IPS-NIHi11 (cell line): ENCODE measurements at places on chromosomes 5 and 9.

GRCh38 chr9:69221036-69221435, 47.0 kb downstream of the TJP2 start:
- DNase-seq, result no peak

- DNase-seq, result no peak
Observed at GRCh38 chr5:36683821-36684434, 77.5 kb downstream of the SLC1A3 start.

- DNase-seq, result peak; percentile 8
Observed at GRCh38 chr5:102850503-102850902, 95.4 kb downstream of the PAM start.

DNA sequence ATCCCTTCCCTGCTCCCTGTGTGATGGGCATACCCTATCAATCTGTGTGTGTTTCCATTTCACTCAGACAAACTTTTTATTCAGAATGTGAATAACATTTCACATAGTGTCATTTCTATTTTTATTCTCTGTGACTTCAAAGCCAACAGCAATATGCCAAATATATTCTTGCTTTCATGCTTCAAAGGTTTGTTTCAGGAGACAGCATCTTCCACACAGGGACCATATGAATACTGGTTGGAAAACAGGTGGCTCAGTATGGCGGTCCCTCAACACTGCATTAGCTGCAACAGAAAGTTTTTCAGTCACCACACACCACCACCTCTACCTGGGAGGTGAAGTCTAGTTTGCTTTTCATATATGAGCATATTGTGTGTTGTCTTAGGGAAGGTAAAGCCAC, 111.0 kb upstream of the PTPN3 start:
- DNase-seq, result no peak

DNA sequence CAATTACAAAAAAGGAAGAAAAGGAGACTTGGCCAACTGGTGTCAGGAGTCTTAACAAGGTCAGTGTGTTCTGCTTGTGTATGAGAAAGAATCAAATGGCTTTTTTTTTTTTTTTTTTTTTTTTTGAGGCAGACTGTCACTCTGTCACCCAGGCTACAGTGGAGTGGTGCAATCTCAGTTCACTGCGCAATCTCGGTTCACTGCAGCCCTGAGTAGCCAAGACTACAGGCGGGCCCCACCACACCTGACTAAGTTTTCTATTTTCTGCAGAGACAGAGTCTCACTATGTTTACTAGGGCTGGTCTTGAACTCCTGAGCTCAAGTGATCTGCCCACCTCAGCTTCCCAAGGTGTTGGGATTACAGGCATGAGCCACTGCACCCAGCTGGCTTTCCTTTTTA, 3.1 kb upstream of the IL7R start:
- no peak for DNase-seq
